ENCODE measurements at places on chromosomes 5 and 9.

GRCh38 chr5:103298117-103298516 lies 39.6 kb downstream of the MACIR start:
- no peak for DNase-seq

DNA sequence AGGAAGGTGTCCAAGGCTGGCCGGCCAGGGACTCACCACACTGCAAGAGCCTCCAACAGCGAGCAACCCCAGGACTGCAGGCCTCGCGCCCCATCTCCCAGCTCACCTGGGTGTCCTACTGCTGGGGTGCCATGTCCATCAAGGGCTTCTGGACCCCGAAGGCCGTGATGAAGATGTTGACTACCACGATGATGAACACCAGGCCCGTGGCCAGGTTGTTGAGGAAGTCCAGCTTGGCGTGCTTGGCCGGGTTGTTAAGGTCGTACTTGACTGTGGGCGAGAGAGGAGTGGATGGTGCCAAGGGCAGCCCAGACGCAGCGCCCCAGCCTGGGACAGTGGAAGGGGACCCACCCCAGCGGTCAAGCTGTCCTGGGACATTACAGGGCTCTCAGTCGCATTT lies 9.3 kb downstream of the NINJ1 start:
- no peak for DNase-seq

GRCh38 chr9:27712806-27713205 lies 139.5 kb upstream of the C9orf72 start:
- no peak for DNase-seq

GRCh38 chr9:95726756-95727155 lies 148.7 kb upstream of the ERCC6L2 start:
- DNase-seq, result peak; percentile 41

- no peak for DNase-seq
Observed at GRCh38 chr5:74765929-74766328, 988 bp downstream of the GFM2 start.

DNA sequence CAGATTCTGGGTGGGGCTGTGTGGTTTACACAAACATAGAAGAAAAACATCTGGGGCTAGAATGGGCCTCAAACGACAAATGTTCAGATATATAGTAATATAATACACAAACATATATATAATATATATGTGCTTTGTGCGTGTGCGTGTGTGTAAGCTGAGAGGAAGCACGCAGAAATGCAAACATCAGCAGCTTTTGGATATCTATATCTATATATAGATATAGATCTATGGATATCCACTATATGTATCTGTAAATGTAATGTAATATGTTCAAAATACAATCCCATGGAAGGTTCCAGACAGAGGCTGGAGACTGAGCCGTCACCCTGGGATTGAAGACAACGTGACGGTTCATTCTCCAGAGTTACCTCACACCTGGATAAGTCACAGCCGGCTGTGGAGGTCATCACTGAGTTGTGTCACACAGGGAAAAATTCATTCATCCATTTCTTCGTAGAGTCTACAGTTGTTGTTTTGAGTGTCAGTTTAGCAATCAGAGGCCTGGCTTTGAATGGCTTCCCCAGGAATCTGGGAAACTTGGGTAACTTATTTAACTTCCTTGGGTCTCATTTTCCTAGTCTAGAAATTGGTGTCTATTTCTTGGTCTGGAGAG lies 123.0 kb upstream of the CPEB4 start:
- no peak for DNase-seq

DNA sequence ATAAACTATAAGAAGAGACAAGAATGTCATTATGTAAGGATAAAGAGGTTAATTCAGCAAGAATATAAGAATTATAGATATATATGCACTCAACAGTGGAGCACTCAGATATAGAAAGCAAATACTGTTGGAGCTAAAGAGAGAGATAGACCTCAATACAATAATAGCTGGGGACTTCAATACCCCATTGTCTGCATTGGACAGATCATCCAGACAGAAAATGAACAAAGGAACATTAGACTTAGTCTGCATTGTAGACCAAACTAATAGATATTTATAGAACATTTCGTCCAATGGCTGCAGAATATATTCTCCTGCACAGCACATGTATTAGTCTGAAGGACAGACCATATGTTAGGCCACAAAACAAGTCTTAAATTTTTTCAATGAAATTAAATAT lies 777.1 kb downstream of the CDH18 start:
- no peak for DNase-seq

- no peak for DNase-seq
Observed at GRCh38 chr5:1801967-1802295, 724 bp downstream of the NDUFS6 start.

DNA sequence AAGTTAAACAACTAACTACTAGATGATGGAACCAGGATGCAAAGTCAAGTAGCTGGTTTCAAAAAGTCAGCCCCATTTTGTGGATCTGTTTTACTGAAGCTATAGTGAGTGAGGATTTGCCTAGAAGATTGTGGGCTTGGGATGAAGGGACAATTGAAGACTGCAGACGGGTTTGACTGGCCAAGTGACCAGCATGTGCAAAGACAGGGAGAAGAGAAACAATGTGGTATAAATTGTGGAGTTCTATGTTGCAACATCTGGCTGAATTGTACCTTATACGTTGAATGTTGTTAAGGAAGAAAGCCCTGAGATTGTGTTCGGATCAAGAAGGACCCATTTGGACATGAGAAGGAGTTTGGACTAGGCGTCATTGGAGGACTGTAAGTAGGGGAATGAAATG lies 101.8 kb downstream of the MAT2B start:
- no peak for DNase-seq

DNA sequence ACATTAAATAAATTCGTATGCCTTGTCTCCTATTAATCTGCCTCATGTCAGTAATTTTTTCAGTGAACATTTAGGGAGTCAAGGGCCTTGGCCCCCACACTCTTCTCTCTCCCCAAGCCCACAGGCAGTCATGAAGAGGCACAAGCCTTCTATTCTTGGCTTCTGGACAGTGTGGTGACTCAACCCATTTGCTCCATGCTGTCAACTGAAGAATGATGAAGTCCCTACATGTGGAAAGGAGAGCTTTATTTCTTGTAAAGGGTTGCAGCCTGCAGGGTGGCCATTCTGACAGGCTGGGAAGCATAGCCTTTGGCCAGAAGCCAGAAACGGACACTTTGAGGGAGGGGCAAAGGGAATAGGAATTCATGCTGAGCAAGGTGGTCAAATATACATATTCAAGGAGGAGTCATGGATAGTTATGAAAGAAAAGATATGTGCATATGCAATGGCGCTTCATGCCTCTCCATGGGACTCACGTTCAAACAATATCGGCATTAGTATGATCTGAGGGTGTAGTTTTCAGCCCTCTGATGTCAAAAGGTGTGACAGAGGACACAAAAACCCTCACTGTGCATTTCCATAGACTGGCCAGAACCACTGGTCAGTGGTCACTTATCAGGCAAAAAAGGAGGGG lies 31.3 kb downstream of the ANKRA2 start:
- DNase-seq, result peak; percentile 52

DNA sequence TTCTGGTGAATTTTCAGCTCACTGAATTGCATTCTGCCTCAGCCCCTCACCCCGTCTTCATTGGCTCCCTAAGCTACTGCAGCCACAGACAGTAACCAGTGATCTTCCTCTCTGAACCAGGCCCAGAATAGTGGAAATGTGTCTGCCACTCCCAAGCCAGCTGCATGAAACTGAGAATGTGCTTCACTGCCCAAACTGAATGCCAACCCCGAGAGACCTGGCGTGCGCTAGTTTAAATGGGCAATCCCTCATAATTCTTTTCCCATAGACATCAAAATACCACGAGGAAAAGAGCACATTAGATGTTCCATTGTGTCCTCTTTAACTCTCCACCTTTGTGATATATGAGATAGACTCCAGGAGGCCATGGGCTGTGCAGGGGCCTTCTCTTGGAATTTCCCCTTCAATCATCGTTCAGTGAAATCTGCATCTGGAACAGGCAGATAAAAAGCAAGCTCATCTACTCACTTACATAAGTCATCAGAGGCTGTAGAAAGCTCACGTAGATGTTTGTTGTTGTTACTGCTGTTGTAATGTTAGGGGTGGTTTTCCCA lies 320.2 kb downstream of the NFIB start:
- DNase-seq, result no peak

DNA sequence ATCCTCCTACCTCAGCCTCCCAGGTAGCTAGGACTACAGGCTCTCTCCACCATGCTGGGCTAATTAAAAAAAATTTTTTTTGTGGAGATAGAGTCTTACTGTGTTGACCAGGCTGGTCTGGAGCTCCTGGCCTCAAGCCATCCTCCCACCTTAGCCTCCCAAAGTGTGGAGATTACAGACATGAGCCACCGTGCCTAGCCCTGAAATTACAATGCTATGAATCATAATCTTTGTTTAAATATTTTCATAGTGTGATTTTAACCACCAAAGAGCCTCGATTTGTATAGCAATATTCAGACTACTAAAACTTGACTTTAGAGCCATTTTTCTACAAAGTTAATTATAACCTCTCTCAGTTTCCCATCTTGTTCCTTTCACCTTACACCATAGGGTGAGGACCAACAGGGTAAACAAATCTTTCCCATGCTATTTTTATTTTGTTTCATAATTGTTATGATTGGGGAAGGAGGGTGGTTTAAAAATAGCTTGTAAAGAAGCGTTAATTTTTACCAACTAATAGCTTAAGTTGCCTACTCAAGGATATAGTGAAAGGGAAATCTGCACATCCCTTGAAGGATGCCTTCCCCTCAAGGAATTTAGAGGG lies 32.7 kb downstream of the UBE2D2 start:
- no peak for DNase-seq

DNA sequence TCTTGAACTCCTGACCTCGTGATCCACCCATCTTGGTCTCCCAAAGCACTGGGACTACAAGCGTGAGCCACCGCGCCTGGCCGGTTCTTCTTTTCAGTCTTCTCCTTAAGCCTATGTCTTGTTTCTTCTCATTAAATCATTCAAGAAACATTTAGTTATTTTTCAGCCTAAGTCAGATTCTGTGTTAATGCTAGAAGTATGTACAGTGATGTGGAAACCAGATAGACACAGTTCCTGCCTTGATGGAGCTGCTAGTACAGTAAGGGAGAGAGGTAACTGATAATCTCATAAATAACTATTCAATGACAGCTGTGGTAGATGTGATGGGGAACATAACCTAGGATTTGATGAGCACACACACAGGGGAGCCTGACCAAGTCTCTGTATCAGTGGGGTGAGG lies 46.3 kb upstream of the NR3C1 start:
- no peak for DNase-seq

DNA sequence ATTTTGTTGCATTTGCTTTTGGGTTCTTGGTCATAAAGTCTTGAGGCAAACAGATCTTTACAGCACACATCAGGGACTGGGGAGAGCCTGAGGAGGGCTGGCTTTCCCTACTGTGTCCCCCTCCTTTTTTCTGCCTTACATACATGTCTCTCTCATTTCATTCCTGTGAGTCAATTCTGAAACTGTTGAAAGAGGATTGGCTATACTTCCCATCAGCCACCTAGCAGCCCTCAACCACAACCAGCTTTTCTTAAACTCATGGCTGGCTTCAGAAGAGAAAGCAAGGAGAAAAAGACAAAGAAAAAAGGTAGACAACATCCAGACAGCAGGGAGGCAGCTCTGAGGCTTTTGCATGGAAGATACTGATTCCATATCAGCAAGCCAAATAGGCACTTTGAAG lies 374.8 kb upstream of the KIF2A start:
- no peak for DNase-seq

GRCh38 chr5:158979290-158979689 lies 120.4 kb downstream of the EBF1 start:
- no peak for DNase-seq

DNA sequence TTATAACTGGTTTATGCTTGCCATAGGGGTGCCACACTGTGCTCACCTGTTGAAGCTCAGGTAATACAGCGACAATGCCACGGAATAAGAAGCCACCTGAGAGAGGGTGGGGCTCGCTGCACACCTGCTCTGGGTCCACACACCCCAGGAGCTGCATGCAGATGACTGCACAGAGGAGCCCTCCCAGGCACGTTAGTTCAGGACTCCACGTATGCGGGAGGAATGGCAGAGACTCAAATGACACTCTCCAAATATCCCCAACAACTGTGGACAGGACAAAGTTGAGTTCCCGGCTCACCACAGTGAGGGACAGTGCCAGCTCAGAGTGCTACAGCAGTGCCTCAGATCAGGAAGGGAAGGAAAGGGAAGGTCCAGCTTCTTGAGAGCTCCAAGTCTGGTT lies 5.8 kb upstream of the FCN1 start:
- DNase-seq, result no peak

DNA sequence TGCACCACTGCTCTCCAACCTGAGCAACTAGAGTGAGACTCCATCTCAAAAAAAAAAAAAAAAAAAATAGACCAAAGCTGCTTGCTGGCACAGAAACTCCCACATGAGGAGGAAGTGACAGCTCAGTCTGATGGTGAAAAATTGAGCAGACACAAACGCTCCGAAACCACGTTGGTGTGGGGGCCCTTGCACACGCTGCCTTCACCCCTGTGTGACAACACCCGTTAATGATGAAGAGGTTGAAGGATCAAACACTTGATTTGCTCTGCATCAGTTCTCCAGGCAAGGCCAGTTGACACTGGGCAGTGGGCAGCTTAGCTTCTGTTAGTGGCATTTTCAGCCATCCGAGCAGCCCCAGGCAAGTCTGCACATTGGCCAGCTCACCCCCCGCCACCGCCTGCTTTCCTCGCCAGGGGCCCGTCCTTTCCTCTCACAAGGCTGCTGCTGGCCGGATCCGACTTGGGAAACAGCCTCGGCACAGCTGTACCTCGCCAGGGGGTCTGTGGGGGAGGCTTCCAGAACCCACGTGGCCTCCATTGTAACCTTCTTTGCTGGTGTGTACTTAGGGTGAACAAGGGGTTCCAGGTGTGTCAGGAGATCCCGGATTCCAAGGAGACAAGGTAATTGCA lies 79.8 kb downstream of the COL27A1 start:
- no peak for DNase-seq

DNA sequence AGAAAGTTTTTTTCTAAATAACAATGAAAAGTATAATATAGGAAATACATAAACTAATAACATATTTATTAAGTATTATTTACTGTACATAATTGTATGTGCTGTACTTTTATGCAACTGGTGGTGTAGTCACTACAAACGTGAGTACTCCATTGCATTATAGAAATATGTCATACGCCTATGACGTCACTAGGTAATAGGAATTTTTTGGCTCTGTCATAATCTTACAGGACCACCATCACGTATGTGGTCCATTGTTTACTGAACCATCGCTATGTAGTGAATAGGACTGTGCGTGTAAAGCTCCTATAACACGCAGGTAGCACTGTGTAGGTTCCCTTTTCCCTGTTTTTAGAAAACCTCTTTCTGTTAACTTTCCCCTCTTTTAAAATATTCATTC lies 255.0 kb downstream of the SH3GL2 start:
- no peak for DNase-seq

- no peak for DNase-seq
Observed at GRCh38 chr5:24325306-24325832, 319.4 kb downstream of the CDH10 start.

Data from GM04504 (cell line).